ENCODE measurements at places on chromosomes 1 and 21.
A peak's percentile ranks its signal among the peaks of the same experiment; 100 is the strongest.

DNA sequence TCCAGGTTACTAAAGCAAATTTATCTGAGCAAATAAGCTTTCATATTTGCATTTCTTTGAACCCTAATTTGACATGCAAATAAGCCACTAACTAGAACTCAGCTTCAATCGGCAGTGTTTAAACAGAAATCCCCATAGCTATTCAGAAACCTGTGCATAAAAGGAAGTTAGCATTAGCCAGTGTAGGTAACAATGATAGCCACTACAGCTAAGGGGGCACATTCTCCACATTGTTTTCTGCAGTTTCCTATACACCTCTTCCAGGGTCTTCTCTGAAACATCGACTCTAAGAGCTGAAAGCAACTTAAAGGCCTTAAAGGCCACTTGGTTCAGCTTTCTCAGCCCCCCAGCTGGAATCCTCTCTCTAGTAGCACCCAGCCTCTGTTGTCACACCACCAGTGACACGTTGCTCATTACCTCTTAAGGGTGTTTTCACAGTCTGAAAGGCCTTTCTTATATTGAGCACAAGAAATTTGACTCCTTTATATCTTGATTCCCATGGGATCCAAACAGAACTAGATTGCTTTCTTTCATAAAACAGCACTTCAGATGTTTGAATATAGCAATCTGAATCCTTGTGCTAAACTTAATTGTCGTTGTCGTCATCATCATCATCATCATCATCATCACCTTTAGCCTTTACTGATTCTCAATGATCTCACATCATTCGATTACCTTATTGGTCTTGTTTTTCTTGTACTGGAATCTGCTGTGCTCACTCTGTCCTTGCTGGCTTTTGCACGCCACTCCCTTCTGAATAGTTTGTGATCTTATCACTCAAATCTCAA is 93.9 kb upstream of the DAB1 start:
- DNase-seq: no peak

DNA sequence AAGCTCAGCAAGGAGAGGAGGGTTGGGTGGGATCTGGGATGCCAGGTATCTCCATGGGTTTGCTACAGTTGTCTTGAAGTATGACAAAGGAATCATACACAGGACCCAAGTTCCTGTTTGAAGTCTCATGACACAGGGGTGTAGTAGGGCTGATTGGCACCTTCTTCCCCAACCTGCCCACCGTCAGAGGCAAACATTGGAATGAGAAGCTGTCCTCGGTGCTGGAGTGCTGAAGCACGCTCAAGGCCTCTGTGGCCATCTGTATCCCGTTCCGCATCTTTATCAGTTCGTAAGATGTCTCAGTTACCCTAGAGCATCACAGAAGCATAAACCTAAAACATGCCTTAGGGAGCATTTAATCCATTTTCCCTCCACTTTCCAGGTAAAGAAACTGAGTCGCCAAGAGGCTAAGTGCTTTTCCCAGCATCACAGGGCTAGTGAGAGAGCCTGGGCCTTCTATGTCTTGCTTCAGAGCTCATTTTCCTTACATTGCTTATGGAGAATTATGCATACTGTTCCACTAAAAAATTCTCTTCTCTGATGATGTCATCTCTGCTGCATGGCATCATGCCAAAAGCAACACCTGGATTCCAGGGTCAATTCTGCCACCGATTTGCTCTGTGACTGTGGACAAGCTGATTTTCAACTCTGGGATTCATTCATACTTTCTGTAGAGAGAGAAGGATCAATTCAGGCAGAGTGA is 34.2 kb downstream of the VWA5B1 start:
- DNase-seq: no peak

DNA sequence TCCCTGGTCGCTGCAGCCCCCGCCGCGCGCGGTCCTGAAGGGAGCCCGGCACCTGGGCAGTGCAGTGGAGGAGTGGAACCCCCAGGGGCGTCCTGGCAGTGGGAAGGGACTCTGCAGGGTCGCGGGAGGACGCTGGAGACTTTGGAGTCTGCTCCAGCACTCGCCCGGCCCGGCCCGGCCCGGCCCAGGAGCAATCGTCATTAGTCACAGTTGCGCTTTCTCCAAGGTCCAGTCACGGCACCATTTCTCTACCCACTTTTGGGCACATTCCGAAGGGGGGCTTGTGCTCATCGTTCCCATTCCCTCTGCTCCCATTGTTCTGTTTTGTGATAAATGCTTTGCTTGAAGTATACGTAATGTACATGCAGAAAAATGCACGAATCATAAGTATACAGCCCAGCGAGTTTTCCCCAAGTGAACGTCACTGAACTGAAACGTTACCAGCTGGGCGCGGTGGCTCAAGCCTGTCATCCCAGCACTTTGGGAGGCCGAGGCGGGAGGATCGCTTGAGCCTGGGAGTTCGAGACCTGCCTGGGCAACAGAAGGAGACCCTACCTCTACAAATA is 999 bp downstream of the THAP3 start:
- no peak for DNase-seq

- DNase-seq: no peak
Measured at GRCh38 chr1:191099696-191100095, 622.0 kb upstream of the BRINP3 start.

DNA sequence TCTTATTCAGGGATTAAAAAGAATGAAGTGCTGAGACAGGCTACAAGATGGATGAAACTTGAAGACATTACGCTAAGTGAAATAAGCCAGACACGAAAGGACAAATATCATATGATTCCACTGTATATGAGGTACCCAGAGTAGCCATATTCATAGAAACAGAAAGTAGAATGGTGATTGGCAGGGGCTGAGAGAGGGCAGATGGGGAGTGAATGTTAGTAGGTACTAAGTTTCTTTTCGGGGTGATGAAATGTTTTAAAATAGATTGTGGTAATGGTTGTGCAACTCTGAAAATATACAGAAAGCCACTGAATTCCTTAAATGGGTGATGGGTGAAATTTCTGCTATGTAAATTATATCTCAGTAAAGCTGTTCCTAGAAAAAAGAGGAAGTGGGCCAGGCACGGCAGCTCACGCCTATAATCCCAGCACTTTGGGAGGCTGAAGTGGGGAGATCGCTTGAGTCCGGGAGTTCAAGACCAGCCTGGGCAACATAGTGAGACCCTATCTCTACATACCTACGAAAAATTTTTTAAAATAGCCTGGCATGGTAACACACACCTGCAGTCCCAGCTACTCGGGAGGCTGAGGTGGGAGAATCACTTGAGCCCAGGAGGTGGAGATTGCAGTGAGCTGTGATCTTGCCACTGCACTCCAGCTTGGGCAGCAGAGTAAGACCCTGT is 15.9 kb downstream of the SLC27A3 start:
- DNase-seq: no peak

GRCh38 chr21:25359724-25360123 is 247.6 kb downstream of the MRPL39 start:
- no peak for DNase-seq

DNA sequence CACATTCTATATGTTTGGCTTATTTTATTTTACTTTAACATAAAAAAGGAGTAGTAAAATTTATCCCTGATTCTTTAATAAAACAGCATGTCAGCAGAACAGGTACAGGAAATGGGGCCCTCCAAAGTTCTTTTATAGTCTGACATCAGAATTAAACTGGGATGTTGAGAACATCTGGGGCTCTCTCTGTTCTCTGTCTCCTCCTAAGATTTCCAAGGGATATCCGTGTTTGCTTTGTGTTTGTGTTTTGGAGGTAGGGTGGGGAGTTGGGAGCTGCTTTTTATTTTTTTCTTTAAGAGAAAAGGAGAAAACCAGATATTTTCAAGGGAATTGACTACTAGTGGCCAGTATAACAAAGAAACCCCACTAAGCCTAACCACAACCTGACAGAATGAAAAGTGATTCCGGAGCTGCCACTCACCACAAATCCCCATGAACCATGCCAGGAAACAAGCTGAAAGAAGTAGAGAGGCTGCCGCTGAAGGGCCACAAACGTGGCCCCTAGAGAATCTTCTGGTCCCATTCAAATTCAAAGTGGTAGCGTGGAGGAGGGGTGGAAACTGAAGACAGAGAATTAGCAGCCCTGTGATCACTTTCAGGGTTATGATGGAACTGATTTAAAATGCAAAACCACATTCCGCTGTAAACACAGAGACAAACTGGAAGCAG is 369.6 kb upstream of the ADGRL2 start:
- DNase-seq: no peak

DNA sequence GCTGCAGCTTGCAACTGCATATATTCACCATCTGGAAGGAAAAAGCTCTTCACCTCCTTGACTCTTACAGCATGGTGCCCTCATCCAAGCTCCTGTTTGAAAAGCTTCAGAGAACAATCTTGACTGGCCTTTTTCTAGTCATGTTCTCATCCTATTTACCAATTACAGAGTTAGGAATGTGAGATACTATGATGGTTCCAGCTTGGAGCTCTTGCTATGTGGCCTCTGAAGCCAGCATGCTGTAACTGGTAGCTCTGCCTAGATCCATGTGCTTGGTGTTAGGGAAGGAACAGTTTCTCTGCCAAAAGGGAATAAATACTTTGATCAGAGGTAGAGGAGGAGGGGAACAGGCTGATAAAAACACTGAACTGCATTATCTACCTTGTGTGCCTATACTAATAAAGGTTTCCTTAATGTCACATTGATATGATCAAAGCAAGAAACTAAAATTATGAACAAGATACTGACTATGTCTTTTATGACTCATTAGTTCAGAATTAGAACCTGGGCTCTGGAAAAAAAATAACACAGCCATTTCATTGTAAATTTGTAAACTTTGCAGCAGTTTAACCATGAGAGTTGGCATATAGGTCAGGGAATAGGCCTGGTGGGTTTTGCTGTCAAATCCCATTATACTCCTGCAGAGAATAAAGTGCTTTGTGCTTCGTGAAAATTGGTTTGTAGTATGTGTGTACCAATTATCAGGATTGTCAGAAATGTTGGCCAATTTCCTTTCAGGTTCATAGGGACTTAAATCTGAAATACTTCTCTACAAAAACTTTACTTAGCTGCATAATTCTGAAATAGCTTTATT is 92.7 kb downstream of the LEPR start:
- DNase-seq: no peak

DNA sequence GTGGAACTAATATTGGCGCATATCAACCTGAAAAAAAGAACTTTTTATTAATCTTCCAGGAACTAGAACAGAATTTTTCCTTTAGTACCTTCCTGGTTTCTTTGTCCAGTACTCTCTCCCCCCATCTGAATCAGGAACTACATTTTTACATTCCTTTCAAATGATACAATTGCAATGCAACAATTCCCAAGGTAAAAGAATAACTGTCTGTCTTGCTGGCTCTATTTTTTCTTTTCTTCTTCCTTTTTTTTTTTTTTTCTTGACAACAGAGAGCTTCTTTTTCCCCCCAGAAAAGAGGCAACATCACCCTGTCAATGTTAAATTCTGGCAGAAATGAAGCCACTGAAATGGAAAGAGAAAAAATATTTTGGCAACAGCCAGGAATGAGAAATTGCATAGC is 4.5 kb upstream of the CD101 start:
- no peak for DNase-seq

- no peak for DNase-seq
Measured at GRCh38 chr1:108955881-108956280, 7.4 kb downstream of the CLCC1 start.

DNA sequence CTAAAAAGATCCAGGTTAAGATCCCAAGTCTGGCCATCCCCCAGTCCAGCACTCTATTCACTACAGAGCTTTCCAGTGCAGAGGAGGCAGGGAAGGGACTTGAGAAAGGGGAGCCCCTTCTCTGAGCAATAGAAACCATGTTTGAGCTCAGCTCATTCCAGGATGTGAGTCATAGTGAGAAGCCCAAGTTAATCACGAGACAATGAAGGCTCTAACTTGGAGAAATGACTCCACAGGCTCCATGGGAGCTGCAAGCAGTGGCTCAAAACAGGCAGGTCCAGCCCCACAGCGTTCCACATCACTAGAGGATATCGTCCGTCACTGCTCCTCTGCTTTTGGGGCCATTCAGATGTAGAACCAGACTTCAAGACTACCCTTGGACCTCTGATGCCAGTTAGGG is 59.1 kb downstream of the CAMK2N1 start:
- DNase-seq: no peak

DNA sequence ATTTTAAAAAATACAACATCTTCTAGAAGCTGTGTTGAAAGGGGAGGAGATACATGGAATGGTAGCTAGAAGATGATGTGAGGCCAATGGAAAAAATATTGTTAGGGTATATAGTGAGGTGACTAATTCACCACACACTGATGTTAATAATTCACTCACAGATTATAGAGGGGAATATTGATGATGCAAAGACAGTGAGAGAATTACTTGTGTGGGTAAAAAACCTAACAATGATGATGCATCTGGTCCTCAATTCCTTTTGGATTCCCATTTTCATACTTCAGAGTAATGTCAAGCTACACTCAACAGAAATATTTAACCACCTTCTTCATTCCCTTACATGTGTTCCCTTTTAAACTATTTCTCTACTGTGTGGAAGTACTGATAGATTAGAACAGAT is 169.5 kb upstream of the DPYD start:
- DNase-seq: no peak

GRCh38 chr1:36225283-36225899 is 1.1 kb downstream of the THRAP3 start:
- no peak for DNase-seq

DNA sequence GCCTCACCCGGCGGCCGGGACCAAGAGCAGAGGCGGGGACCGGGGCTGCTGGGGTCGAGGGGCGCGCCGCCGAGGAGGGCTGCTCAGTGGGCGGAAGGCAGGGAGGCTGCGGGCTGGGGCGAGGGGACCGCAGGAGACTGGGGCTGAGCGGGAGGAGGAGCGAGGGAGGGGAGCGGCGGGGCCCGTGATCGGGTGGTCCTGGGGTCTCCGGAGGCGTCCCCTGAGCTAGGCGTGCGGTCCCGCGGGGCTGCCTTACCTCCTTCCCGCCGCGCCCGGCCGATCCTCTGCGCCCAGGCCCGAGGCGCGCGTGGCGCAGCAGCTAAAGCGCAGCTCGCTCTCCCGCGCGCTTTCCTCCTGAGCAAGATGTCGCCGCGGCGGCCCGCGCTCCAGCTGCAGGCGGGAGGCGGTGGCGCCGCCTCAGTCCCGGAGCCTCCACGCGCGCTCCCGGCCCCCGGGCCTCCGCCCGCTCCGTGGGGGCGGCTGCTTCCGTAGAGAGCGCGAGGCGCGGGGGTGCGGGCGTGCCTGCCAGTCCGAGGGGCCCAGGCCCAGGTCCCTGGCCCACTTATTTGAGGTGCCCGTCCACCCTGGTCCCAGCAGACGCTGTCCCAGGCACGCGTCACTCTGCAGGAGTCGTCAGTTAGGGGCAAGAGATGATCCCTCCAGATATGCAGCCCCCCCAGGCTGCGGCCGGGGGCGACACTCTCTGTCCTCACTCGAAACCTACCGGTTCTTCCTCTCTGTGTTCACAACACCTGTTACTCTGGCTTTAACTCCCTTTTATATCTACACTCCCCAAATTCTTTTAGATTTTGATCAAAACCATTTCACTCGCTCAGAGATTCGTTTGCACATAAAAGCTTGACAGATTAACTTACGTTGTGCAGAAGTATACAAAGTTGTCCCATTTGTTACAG is at the start of gene CCSAP:
CCSAP (minus strand) TSS at position 392 of the 914 bp plus-strand sequence. CDS start 582 bp downstream, outside the sequence.
- peak; percentile 23 for DNase-seq

GRCh38 chr21:42061195-42061985 is 9.7 kb upstream of the UMODL1 start:
- DNase-seq: no peak

- no peak for DNase-seq
Measured at GRCh38 chr1:153389401-153389800, 1.5 kb downstream of the S100A8 start.
